NCI-H82 (cell line): ENCODE measurements at places on chromosomes 2 and 18.

DNA sequence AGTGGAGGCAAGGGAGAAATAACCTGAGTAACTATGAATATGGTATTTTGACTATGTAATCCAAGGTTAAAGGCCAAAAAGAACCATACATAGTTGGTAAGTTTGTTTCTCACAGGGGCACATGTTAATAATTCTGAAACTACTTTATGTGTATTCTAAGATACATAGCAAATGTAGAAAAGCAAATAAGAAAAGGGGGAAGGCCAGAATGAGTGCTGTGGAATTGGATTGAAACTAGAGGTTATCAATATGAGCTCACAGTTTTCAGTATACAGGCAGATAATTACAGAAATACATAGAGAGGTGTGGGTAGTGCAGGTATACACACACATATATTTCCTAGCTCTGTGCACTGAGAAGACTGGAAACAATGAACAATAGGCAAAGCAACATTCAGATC, 13.7 kb downstream of the INO80C start:
- DNase-seq: no peak

GRCh38 chr18:3625742-3626091, 175.7 kb downstream of the TGIF1 start:
- DNase-seq: no peak

- no peak for DNase-seq
Observed at GRCh38 chr2:241904791-241905710, 35.5 kb downstream of the RTP5 start.

DNA sequence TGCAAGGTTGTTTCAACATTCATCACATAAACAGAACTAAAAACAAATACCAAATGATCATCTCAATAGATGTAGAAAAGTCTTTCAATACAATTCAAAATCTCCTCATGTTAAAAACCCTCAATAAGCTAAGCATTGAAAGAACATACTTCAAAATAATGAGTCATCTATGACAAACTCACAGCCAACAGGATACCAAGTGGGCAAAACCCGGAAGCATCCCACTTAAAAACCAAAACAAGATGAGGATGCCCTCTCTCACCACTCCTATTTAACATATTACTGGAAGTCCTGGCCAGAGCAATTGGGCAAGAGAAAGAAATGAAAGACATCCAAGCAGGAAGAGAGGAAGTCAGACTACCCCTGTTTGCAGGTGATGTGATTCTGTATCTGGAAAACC, 992.2 kb upstream of the PIK3C3 start:
- DNase-seq: no peak

GRCh38 chr2:29014811-29015421, 33.8 kb downstream of the TOGARAM2 start:
- DNase-seq: no peak

DNA sequence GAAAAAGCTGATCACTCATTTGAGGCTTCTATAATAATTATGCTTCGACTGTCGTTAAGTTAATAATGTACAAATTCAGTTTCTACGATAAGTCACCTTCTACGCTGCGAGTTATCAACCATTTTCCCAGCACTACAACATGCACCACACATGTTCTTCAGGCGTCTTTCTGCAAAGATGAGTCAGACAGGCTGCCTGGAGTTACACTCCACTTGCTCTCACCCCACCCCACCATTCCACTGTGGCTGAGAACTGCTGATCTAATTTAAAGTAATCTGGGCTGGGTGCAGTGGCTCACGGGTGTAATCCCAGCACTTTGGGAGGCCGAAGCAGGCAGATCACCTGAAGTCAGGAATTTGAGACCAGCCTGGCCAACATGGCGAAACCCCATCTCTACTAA, 218.6 kb downstream of the DYM start:
- DNase-seq: peak; percentile 59

GRCh38 chr2:196853301-196854087, 44.3 kb upstream of the C2orf66 start:
- DNase-seq: peak; percentile 12

DNA sequence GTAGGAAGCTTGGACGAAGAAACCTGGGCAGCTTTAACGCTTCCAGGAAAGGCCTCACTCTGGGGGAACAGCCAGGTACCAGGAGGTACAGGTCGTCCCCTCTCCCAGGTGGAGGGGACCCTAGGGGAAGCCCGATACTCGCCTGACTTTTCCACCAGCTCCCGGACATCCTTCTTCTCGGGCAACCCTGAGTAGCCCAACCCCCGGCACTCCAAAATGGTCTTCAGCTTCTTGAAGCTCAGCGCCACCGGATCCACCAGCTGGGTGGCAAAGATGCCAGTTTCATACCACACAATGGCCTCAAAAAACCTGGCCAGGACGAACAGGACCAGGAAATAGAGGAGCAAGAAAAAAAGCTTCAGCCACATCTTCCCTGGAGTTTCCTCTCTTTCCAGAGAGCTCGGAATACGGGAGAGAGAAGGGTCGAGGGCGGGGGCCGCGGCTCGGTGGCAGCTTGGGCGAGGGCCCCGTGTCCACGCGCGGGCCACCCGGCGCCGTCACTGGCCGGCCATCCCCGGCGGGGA, 1.1 kb downstream of the RNF103 start:
- DNase-seq: peak; percentile 49

- no peak for DNase-seq
Observed at GRCh38 chr18:72830109-72830508, 37.7 kb downstream of the NETO1 start.

- DNase-seq: no peak
Observed at GRCh38 chr2:142973822-142974207, 96.4 kb downstream of the KYNU start.

- no peak for DNase-seq
Observed at GRCh38 chr2:144322379-144322778, 197.5 kb downstream of the ZEB2 start.

DNA sequence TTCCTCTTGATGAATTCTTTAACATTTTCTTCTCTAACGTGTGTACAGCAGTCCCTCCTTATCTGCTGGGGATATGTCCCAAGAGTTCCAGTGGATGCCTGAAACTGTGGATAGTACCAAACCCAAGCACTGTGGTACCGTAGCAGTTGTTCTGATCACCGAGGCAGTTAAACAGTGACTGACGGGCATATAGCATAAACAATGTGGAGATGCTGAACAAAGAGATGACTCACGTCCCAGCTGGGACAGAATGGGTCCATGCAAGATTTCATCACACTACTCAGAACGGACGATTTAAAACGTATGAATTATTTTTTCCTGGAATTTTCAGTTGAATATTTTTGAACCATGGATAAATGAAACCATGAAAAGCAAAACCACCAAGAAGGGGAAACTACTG, 54.5 kb upstream of the SPAG16 start:
- no peak for DNase-seq

DNA sequence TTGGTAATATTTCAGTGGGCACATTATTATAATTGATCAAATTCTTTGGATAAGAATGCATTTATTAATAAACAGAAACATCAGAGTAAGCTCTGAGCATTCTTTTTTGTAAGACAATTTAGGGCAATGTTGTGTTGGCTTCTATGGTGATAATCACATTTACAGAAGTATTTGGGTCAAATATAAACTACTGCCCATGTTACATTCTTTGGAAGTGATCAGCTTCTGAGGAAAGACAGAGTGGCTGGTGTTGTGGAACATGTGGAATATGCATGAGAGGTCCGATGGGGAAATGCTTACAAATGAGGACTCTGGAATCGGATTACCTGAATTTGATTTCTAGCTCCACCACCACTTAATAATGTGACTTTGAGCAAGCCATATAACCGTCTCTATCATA, 19.4 kb downstream of the SERPINB13 start:
- DNase-seq: no peak

GRCh38 chr2:238879043-238879442, 31.2 kb downstream of the TWIST2 start:
- DNase-seq: no peak

GRCh38 chr2:20200697-20201555, 24.0 kb downstream of the SDC1 start:
- no peak for DNase-seq

GRCh38 chr2:176140513-176141317, 10.6 kb upstream of the HOXD4 start:
- peak; percentile 93 for DNase-seq

DNA sequence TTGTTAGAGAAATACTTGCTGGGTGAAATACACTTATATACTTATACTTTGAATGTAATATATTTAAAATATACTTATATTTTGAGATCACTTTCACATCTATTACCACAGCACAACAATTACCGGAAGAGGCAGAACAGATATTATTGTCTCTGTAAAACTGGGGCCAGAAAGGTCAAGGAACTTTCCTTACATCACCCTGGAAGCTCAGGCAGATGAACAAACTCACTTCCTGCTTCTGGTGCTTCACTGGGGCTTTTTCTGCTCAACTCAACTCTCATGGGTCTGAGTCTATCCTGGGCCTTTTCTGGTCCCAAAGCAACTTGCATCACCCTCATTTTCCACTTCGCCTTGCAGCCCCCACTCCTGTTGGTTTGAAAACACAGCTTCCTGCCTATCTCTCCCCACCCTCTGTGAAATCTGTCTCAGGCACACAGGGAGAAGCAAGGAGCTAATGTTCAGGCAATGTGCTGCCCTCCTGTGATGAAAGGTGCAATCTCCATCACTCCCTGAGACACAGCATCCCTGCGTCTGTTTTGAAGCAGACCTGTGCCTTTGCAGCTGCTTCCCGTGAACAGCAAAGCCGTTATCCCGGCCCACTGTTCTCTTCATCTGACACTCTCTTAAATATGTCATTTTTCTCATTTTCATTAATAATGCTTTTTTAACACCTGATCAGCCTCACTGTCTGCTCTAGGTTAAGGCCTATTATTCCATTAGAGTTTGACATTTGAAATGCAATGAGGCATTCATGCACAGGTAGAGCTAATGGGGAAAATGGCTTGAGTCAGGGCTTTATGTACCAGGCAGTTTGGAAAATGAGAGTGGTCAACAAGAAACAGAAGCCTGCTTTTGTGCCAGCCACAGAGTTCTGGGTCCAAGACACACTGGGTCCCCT, 251.9 kb upstream of the CHAC2 start:
- peak; percentile 62 for DNase-seq

DNA sequence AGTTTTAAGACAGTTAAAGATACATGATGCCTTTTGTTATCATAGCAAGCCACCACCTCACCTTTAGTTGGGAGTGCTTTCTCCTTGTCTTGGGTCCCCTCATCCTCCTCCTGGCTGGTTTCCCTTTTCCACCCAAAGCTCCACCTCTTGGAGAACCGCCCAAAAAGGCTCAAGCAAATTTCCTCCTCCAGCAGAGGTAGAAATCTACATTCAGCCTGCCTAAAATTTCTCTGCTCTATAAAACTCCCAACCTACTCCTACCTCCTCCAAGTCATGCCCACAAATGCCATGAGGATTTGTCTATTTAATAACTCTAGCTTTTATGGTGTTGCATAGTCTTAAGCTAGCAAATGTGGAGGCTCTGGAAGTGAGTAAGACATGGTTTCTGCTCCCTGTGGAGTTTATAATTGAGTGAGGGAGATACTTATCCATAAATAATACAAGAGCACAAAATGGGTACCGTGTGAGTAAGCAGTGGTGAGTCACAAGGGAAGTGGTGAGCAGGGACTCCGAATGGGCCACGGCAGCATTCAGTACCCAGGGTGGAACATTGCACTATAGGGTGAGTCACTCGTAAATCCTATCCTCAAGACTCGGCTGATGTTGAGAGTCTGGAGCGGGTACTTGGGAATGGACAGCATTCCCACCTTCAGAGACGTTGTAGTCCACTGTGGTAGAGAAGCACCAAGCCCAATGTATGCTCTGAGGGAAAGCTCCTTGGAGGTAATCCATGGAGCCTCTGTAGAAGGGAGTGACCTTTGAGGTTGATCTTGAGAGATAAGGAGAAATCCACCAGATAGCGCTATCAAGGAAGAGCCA, 146.3 kb downstream of the RTN4 start:
- no peak for DNase-seq

GRCh38 chr2:217382794-217383193, 522.9 kb upstream of the TNP1 start:
- DNase-seq: no peak

- no peak for DNase-seq
Observed at GRCh38 chr2:133606616-133607015, 38.4 kb upstream of the NCKAP5 start.

DNA sequence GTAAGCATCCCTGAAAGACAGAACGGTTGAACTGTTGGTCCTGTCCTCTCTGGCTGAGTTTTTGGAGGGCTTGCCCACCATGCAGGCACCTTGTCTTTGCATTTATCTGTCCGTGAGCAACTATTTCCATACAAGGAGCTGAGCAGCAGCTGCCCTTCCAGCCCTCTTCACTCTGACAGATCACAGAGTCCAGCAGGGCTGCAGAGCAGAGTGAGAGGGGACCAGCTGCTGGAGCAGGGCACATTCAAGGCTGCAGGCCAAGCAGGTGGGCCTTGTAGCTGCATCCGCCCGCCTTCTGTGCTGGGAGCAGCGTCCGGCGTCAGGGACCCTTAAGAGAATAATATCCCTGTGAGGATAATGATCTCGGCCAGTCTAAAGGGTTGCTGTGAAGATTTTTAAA, 9.5 kb downstream of the SMYD1 start:
- DNase-seq: peak; percentile 23

DNA sequence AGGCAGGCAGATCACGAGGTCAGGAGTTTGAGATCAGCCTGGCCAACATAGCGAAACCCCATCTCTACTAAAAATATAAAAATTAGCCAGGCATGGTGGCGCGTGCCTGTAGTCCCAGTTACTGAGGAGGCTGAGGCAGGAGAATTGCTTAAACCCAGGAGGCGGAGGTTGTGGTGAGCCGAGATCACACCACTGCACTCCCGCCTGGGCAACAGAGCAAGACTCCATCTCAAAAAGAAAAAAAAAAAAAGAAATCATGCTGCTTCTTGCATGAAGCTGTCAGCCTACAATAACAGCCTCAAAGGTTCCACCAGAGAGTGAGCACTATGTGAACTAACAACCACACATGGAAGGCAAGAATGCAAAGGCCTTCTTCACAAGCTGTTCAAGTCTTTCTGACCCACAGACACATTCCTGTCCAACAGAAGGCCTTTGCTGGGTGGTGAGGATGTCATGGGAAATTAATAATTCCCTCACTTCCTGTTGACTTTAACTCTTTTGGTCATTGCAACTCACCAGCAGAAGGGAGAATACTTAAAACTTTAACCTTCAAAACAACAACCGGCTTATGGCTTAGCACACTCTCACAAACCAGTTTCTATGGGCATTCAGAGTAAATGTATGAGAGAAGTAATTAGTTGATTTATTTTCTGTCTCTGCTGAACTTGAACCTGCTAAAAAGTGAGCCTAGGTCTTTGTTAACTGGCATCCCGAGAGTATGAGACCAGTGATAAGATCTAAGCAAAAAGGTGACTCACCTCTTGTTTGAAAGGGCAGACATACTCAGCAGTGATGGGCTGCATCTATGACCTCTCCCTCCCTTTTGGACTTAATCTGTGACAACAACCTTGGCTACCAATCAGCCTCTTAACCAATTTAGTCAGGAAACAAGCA, 11.8 kb downstream of the PLEKHM3 start:
- peak; percentile 26 for DNase-seq

- peak; percentile 29 for DNase-seq
Observed at GRCh38 chr2:136347981-136348380, 230.0 kb upstream of the CXCR4 start.
